Neuronal stem cell (in vitro differentiated cells): ENCODE measurements at places on chromosomes 12 and 14.

GRCh38 chr12:79563021-79563740 lies 127.6 kb downstream of the PAWR start:
- DNase-seq = no peak

GRCh38 chr12:22978962-22979361 lies 354.0 kb downstream of the ETNK1 start:
- DNase-seq = no peak

- DNase-seq = no peak
Observed at GRCh38 chr12:110343114-110343513, 60.4 kb downstream of the ANAPC7 start.

DNA sequence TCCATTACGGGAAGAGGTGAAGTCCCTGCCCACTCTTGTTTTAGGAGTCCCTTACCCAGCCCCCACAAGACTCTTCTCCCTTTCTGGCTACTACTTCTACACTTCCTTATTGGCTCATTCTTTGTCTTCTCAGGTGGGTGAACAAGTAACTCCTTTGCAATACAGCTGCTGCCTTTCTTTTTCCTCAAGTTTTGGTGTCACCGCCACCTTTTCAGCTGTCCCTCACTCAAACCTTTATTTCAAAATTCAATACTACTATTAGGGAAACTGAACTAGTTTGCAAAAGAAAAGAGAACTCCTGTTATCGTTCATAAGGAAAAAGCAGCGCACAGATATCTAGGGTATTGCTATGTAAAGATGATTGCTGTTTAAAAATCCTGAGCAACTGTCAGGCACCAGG lies 6.1 kb downstream of the RSRC2 start:
- no peak for DNase-seq

DNA sequence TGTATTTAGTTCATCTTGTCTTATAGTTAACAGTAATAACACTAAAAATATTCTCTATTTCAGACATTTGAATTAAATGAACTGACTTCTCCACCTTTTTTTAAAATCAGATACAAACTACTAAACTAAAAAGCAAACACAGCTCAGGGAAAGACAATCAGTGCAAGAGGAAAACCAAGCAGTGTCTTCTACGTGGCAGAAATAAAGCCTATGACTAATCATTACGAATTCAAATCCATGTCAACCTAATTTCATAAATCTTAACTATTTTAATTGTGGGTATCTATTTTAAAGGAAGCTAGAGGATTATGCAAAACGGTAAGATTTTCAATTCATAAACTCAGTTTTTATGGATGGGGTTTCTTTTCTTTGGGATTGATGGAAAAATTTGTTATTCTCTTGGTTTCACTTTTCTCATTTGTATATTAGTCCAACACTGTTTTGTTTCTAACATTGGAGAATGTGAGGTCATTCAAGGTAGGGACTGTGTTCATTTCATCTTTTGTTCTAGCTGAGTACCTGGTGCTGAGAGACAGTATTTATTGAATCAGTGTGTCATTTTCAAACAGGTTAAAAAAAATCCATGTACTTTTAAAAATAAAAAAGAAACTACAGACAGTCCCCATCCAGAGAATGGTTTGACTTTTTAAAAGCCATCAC lies 12.8 kb upstream of the PALS1 start:
- no peak for DNase-seq

GRCh38 chr12:116171549-116171948 lies 105.9 kb downstream of the MED13L start:
- no peak for DNase-seq
